Fibroblast of skin of left biceps (primary cell): ENCODE measurements at places on chromosomes 16 and 17.
A peak's percentile ranks its signal among the peaks of the same experiment; 100 is the strongest.

GRCh38 chr17:19876529-19877161 is 8.9 kb upstream of the ULK2 start:
- DNase-seq = no peak

- no peak for DNase-seq
Measured at GRCh38 chr16:10889855-10890254, 12.9 kb downstream of the CIITA start.

- DNase-seq = no peak
Measured at GRCh38 chr17:44797802-44798201, 32.3 kb downstream of the GJC1 start.

GRCh38 chr16:73217654-73218053 is 169.7 kb upstream of the ZFHX3 start:
- no peak for DNase-seq

DNA sequence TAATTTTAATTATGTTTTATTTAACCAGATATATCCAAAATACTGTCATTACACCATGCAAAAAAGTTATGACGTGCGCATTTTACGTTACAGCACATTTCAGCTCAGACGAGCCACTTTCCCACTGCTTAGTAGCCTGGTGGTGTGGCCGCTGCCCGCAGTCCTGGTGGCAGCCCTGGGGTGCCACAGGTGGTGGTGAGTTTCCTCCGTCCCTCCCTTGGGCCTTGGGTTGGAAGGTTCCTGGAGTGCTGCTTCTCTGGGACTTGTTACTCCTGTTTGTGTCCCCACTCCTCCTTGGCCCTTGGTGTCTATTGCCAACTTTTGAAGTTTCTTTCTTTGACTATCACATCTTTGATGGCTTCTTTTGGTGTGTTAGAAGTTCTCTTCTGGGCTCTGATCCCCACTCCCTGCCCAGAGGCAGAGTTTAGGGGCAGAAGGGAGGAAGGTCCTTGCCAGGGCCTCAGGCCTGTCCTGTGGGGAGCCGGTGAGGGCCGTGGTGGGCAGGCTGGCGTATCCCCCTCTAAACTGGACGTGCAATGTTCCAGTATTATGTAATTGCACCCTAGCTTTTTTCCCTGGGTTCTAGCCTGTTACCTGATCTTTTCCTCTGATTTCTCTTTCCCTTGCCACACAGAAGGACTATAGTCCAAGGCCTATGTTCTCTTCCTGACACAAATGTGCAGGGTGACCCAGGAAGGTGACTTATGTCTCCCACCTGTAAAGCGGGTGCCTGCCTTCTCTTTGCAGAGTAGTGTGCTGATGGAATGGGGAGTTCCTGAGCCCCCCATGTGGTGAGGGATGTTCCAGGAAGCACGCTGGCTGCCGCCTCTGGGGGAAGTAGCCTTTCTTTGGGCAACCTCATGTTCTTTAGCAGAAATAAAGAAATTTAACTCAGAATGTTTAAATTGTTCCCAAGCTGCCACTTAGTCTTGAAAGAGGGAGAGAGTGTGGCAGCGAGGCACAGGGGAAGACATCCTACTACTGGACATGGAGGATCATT is 8.4 kb downstream of the MPRIP start:
- DNase-seq = no peak

GRCh38 chr16:58096249-58096648 is 32.9 kb downstream of the CFAP20 start:
- DNase-seq = no peak

GRCh38 chr17:77471984-77472461 is 331.3 kb downstream of the SEC14L1 start:
- DNase-seq = peak; percentile 85
